CD8-positive, alpha-beta memory T cell (primary cell): ENCODE measurements at places on chromosomes 13 and 19. TPM values are rescaled to one million over a fixed set of nuclear protein-coding genes. Genes with fewer than 3 reads are reported as not detected.

NDFIP2 gene
- total RNA-seq = 94.4 TPM

NLRP4 gene
- not detected for total RNA-seq

- no peaks in the 10 kb centered on the region for H3K27me3 ChIP-seq
- H3K4me1 ChIP-seq = peaks cover 58% of the 10 kb centered on the region
- H3K4me3 ChIP-seq = no peak overlapping the region
- H3K36me3 ChIP-seq = peaks cover 23% of the 10 kb centered on the region
These were observed 53.7 kb downstream of the RASA3 start for GRCh38 chr13:114078461-114079451.

GRCh38 chr19:10137751-10138682, 18.3 kb upstream of the EIF3G start:
- H3K27ac ChIP-seq = no peak overlapping the region
- no peak for DNase-seq
- H3K27me3 ChIP-seq = no peaks in the 10 kb centered on the region
- no peak overlapping the region for H3K4me3 ChIP-seq
- peaks cover 66% of the 10 kb centered on the region for H3K36me3 ChIP-seq
